ENCODE measurements at places on chromosomes 3 and 15. TPM values are rescaled to one million over a fixed set of nuclear protein-coding genes. Genes with fewer than 3 reads are reported as not detected.
A peak's percentile ranks its signal among the peaks of the same experiment; 100 is the strongest.

DNA sequence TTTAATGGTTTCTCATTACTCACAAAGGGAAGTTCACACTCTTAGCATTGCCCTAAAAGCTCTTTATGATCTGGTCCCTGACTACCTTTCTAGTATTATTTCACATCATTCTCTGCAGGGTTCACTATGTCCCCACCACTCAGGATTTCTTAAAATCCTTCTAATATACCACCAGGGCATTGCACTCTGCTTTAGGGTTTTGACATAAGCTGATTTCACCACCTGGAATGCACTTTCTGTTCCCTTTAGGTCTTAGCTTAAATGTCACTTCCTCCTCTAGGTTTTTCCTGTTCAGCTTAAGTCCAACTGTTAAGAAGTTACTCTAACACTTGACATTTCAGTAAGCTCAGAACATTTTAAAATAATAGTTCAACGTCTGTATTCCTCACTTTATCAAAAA is 81.7 kb downstream of the HCN4 start:
- no peak for DNase-seq
- no peak overlapping the region for H3K4me3 ChIP-seq
- H3K27ac ChIP-seq: no peak overlapping the region
- no peaks in the 10 kb centered on the region for H3K27me3 ChIP-seq

CACNA2D3 gene
- 3.2 TPM for total RNA-seq

GRCh38 chr3:156388497-156389448 is 166.1 kb downstream of the SSR3 start:
- no peak overlapping the region for H3K27ac ChIP-seq
- H3K4me1 ChIP-seq: no peaks in the 10 kb centered on the region
- no peaks in the 10 kb centered on the region for H3K36me3 ChIP-seq
- no peak overlapping the region for H3K4me3 ChIP-seq
- H3K27me3 ChIP-seq: no peaks in the 10 kb centered on the region
- no peak for DNase-seq

RCCD1 gene
- 20.6 TPM for total RNA-seq

- no peak overlapping the region for H3K4me3 ChIP-seq
- H3K4me1 ChIP-seq: no peaks in the 10 kb centered on the region
These were observed 20.4 kb downstream of the COLQ start for GRCh38 chr3:15501126-15501525.

CCRL2 gene
- total RNA-seq: not detected

- no peaks in the 10 kb centered on the region for H3K27me3 ChIP-seq
- H3K27ac ChIP-seq: no peak overlapping the region
- no peaks in the 10 kb centered on the region for H3K4me1 ChIP-seq
- DNase-seq: peak; percentile 97
These were observed 12.7 kb upstream of the TSPAN3 start for GRCh38 chr15:77083381-77084160.

GRK7 gene
- not detected for total RNA-seq

DNA sequence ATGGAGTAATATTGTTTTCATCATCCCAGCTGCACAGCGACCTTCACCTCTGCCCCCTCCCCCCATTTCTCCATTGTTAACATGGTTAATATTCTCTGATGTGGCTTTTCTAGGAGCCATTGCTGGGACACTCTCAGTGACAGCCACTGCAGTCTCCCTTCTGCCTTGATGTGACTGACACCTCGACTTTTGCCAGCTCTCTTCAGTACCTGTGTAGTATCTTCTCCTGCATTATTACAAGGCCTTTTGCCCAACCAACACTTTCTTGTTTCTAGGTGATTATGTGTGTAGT is 179.8 kb downstream of the CLSTN2 start:
- no peak overlapping the region for H3K27ac ChIP-seq
- no peak for DNase-seq
- no peaks in the 10 kb centered on the region for H3K36me3 ChIP-seq
- no peaks in the 10 kb centered on the region for H3K4me1 ChIP-seq
- no peak overlapping the region for H3K4me3 ChIP-seq

DNA sequence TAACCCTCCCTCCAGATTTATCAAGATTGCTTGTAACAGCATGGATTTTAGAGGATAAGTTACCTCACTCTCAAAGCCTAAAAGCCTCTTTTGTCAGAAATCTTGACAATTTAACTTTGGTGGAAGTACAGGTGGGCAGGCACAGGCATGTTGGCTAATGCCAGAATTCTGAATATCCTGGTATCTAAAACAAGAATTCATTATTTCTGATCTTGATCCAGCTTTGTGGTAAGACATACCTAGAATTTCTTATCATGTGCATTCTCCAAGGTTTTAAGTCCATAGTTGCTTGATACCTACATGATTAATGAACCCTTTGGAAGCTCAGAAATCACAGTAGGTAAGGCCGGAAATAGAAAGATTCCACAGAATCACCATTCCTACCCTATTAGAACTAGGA is 109.9 kb upstream of the TTC14 start:
- H3K27me3 ChIP-seq: no peaks in the 10 kb centered on the region
- no peaks in the 10 kb centered on the region for H3K36me3 ChIP-seq
- H3K4me1 ChIP-seq: no peaks in the 10 kb centered on the region
- H3K27ac ChIP-seq: no peak overlapping the region

DNA sequence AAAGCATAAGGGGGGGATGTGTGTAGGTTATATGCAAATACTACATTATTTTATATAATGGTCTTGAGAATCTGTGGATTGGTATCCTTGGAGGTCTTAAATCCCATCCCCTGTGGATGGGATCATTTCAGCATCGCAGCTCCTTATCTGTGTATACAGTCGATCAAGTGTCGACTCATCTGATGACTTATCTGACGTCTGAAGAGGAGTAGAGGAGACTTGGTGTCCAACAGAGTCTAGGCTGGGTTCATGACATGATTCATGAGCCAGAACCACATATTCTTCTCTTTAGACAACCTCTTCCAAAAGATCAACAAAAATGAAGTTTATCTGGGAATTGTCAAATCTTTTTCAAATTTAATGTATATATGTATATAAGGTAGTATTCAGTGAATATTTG is 220.7 kb downstream of the NR2F2 start:
- no peak overlapping the region for H3K27ac ChIP-seq
- H3K4me3 ChIP-seq: no peak overlapping the region
- no peaks in the 10 kb centered on the region for H3K4me1 ChIP-seq
- no peaks in the 10 kb centered on the region for H3K27me3 ChIP-seq
- DNase-seq: no peak
- H3K36me3 ChIP-seq: no peaks in the 10 kb centered on the region

MUSTN1 gene
- 0.72 TPM for total RNA-seq

COLQ gene
- 0.61 TPM for total RNA-seq

FAH gene
- 21.7 TPM for total RNA-seq

GRCh38 chr3:169094204-169094603 is 569.3 kb downstream of the MECOM start:
- H3K4me3 ChIP-seq: no peak overlapping the region
- H3K27me3 ChIP-seq: no peaks in the 10 kb centered on the region
- DNase-seq: no peak
- no peaks in the 10 kb centered on the region for H3K4me1 ChIP-seq

DNA sequence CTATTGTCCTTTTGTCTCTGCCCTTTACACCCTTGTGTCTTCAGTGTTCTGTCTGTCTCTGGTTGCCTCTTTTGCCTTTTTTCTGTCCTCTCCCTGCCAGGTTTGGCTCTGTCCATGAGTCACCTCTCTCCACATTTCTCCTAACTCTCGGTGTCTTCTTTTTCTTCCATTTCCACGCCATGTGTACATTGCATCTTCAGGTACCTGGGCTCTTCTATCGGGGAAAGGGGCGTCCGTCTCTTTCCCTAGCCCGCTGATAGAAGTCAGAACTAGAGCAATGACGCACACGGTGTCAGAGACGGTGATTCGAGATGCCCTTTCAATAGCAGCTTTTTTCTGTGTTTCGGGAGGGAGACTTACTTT is 641 bp downstream of the OPA1 start:
- H3K4me1 ChIP-seq: no peaks in the 10 kb centered on the region
- peaks cover 8% of the 10 kb centered on the region for H3K36me3 ChIP-seq
- no peak for DNase-seq
- H3K27ac ChIP-seq: peak overlapping the region; percentile 44
- H3K27me3 ChIP-seq: no peaks in the 10 kb centered on the region

GPR27 gene
- 17.7 TPM for total RNA-seq

DNA sequence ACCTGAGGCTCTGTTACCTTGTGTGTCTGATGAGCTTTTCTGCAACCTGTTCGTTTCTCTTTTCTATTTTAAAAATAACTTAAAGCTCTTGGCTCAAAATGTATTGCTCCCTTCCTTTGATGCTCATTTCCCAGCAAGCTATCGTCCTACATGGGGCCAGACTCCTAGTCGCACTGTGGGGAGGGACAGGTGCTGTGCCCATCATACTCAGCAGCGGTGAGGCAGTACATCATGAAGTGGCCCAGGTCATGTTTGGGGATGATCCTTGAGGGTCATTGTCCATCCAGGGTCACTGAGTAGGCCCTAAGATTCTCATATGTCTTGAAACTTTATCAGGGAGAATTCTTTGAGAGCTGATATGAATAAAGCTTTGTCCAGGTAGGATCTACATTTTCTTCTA is 41.1 kb downstream of the PTH1R start:
- peaks cover 61% of the 10 kb centered on the region for H3K36me3 ChIP-seq
- H3K27ac ChIP-seq: no peak overlapping the region
- no peak for DNase-seq
- no peaks in the 10 kb centered on the region for H3K27me3 ChIP-seq
- no peaks in the 10 kb centered on the region for H3K4me1 ChIP-seq

- no peak overlapping the region for H3K4me3 ChIP-seq
- H3K36me3 ChIP-seq: no peaks in the 10 kb centered on the region
- DNase-seq: no peak
- H3K27me3 ChIP-seq: no peaks in the 10 kb centered on the region
These were observed 653.6 kb downstream of the NAALADL2 start for GRCh38 chr3:175512700-175513099.

DNA sequence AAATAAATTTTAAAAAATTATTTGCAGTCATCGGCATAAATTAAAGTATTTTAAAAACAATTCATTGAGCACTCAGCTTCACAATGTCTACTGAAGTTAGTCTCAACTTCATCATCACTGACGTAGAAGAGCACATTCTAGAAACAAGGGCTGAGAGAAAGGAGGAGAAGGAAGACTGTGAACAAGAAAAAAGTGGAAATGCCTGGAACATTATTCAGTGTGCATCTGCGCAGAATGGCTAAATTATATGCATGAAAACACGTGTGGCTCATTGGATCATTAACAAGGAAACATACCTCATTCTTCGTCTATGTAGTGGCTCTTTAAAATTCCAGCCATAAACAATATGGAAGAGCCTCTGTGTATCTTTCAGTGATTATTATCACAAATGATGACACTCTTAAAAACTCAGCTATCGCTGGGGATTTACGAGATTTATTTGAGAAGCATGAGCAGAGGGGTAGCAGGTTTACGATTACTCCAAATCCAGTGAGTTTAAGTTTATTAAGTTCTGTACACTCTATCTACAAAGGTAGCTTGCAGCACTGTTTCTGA is 404.2 kb upstream of the CDIN1 start:
- no peaks in the 10 kb centered on the region for H3K27me3 ChIP-seq
- no peaks in the 10 kb centered on the region for H3K36me3 ChIP-seq
- DNase-seq: no peak

DNA sequence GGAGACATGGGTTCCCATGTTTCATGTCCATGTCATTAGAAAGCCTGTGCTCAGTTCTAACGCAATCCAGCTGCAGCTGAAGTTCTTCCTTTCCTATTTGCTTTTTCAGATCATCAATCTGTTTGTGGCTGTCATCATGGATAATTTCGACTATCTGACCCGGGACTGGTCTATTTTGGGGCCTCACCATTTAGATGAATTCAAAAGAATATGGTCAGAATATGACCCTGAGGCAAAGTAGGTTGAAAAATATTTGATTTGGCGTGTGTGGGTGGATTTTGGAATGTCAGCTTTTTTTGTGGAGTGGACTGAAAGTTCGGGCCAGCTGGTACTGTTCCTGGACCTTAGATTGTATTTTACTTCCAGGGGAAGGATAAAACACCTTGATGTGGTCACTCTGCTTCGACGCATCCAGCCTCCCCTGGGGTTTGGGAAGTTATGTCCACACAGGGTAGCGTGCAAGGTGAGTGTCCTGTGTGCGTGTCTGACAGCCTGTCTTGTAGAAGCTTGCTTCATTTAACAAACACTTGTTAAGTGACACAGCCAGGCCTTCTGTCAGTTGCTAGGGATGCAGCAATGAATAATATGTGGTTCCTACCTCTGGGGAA is 69.6 kb downstream of the CHDH start:
- no peaks in the 10 kb centered on the region for H3K4me1 ChIP-seq
- no peak for DNase-seq
- H3K27ac ChIP-seq: no peak overlapping the region
- no peak overlapping the region for H3K4me3 ChIP-seq
- no peaks in the 10 kb centered on the region for H3K27me3 ChIP-seq

DNA sequence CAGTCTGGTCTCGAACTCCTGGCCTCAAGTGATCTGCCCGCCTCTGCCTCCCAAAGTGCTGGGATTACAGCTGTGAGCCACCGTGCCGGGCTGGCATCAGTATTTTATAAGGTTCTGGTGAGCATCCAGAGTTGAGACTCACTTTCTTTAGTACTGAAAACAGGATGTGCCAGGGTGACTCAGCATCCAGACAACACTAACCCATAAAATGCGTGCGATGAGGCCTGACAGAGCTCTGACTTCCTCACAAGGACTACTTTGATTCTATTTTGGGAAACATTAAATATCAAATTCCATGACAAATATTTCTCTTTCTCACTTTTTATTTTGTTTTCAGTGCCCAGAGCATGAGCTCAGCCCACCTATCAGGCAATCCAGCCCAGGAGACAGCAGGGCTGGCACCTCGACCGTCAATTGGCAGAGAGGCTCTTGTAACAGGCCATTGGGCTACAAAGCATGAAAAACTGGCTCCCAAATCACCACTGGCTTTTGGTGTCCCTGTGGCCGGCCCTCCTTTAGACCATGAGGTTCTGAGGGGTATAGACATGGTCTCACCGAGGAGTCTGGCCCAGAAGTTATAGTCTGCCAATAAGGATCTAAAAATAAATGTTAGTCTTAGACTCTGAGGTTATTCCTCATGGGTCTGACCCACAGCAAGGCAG is 75.0 kb downstream of the FEM1B start:
- peaks cover 9% of the 10 kb centered on the region for H3K36me3 ChIP-seq
- DNase-seq: no peak
- H3K27ac ChIP-seq: no peak overlapping the region
- no peak overlapping the region for H3K4me3 ChIP-seq
- H3K27me3 ChIP-seq: no peaks in the 10 kb centered on the region
- H3K4me1 ChIP-seq: no peaks in the 10 kb centered on the region

CX3CR1 gene
- 0.09 TPM for total RNA-seq

IGSF10 gene
- 0.13 TPM for total RNA-seq

DUOXA2 gene
- not detected for total RNA-seq

- H3K27ac ChIP-seq: no peak overlapping the region
- DNase-seq: no peak
- H3K4me1 ChIP-seq: no peaks in the 10 kb centered on the region
- peaks cover 12% of the 10 kb centered on the region for H3K36me3 ChIP-seq
- no peaks in the 10 kb centered on the region for H3K27me3 ChIP-seq
- H3K4me3 ChIP-seq: no peak overlapping the region
These were observed 311.2 kb downstream of the DOCK3 start for GRCh38 chr3:50985893-50986292.

GRCh38 chr3:137204409-137204808 is 246.6 kb downstream of the IL20RB start:
- DNase-seq: no peak
- H3K27ac ChIP-seq: no peak overlapping the region
- no peaks in the 10 kb centered on the region for H3K27me3 ChIP-seq
- H3K4me1 ChIP-seq: no peaks in the 10 kb centered on the region

Measured in H9 (cell line).